ENCODE measurements at places on chromosomes 4 and X. TPM values are rescaled to one million over a fixed set of nuclear protein-coding genes. Genes with fewer than 3 reads are reported as not detected.

Gene USP9X
- 83.1 TPM for total RNA-seq

- H3K27ac ChIP-seq: peak overlapping the region; percentile 57
- H3K4me1 ChIP-seq: no peaks in the 10 kb centered on the region
- DNase-seq: no peak
- H3K36me3 ChIP-seq: no peaks in the 10 kb centered on the region
- no peak overlapping the region for H3K4me3 ChIP-seq
These were observed 58.0 kb downstream of the PPEF2 start for GRCh38 chr4:75844151-75844662.

- DNase-seq: no peak
- H3K27ac ChIP-seq: peak overlapping the region; percentile 88
- H3K27me3 ChIP-seq: no peaks in the 10 kb centered on the region
- H3K36me3 ChIP-seq: no peaks in the 10 kb centered on the region
- peak overlapping the region; percentile 23 for H3K4me3 ChIP-seq
- no peaks in the 10 kb centered on the region for H3K4me1 ChIP-seq
These were observed 1.9 kb downstream of the HUWE1 start for GRCh38 chrX:53684415-53685192.

GRCh38 chrX:85544609-85545008 lies 165.1 kb upstream of the POF1B start:
- H3K27ac ChIP-seq: no peak overlapping the region
- H3K4me3 ChIP-seq: no peak overlapping the region
- H3K4me1 ChIP-seq: no peaks in the 10 kb centered on the region
- H3K36me3 ChIP-seq: no peaks in the 10 kb centered on the region
- no peaks in the 10 kb centered on the region for H3K27me3 ChIP-seq
- DNase-seq: no peak

DNA sequence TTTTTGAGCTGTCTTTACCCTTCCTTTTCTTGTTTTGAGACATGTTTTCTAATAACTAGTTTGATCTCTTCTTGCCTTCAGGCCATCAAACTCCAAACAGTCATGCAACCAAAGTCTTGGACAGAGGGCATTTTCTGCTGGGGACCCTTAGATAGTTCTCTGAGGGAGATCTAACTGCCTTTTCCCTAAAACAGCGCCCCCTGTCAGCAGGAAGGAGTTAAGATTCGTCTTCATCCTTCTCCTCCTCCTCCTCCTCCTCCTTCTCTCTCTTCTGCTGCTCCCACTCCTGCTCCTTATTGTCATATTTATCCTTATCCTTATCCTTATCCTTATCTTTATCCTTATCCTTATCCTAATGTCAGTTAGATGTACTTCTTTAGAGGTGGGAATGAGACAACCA lies 417.2 kb downstream of the TRAM1L1 start:
- DNase-seq: no peak
- H3K4me3 ChIP-seq: no peak overlapping the region
- no peaks in the 10 kb centered on the region for H3K36me3 ChIP-seq
- no peaks in the 10 kb centered on the region for H3K27me3 ChIP-seq
- no peaks in the 10 kb centered on the region for H3K4me1 ChIP-seq
- H3K27ac ChIP-seq: no peak overlapping the region

- peak; percentile 33 for DNase-seq
- no peaks in the 10 kb centered on the region for H3K4me1 ChIP-seq
- H3K27ac ChIP-seq: peak within 1 kb of the TSS; percentile 81
- H3K4me3 ChIP-seq: peak within 1 kb of the TSS; percentile 45
- no peaks in the 10 kb centered on the region for H3K36me3 ChIP-seq
- H3K27me3 ChIP-seq: no peaks in the 10 kb centered on the region
These were observed at the start of gene RBM47 for GRCh38 chr4:40629401-40630334. TSS of gene RBM47 (minus strand) at chr4:40629864. CDS start at chr4:40438893, 190,971 bp downstream.

DNA sequence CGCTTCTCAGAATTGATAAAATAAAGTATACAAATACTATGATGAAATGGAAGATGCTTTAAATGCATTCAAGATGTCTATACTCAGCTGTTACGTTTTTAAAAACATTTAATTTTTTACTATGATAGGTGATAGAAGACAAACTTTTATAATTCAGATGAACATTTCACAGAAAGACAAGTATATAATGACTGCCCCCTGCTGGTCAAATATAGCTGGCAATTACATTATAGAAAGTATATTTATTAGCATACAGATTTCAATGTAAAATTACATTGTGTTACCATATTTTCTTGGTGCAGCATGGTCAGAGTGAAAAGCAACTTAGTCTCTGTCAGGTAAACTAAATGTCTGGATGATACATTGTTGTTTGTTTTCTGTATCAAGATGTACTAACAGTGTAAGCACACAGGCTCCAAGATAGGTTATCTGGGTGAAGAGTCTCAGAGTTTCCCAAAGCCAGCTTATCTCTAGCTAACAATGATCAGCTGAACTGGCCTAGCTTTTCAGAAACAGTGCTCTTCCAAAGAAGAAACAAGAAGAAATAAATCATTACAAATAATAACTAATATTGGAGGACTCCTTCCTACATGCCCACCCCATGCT lies 54.1 kb downstream of the SRPX start:
- DNase-seq: peak; percentile 54
- no peak overlapping the region for H3K27ac ChIP-seq
- no peak overlapping the region for H3K4me3 ChIP-seq
- H3K27me3 ChIP-seq: no peaks in the 10 kb centered on the region
- no peaks in the 10 kb centered on the region for H3K36me3 ChIP-seq

DNA sequence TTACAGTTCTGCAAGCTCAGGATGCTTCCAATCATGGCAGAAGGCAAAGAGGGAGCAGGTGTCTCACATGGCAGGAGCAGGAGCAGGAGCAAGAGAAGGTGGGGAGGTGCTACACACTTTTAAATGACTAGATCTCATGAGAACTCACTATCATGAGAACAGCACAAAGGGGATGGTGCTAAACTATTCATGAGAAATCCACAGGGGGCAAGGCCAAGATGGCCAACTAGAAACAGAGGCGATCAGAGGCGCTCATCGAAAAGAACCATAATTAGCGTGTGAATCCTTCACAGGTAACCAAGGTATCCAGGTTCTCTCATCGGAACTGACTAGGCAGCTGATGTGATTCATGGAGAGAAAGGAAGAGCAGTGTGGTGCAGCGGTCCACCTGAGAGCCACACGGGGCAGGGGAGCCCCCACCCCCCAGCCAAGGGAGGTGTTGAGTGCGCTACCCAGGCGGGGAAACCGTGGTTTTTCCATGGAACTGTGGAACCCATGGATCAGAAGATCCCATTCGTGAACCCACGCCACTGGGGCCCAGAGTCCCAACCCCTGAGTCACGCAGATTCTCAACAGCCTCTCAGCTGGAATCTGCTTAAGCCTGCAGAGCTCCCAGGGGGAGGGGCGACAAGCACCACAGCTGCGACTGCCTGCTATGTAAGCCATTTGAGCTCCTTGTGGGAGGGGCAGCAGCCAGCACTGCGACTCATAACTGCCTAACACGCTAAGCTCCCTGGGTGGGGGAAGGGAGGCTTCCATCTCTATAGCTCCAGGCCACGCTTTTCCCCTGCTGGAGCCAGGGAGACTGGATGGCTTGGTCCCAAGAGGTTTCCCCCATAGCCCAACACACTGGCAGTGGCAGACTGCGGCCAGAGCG lies 46.7 kb downstream of the FGF16 start:
- H3K27ac ChIP-seq: no peak overlapping the region
- DNase-seq: no peak
- H3K36me3 ChIP-seq: no peaks in the 10 kb centered on the region
- no peak overlapping the region for H3K4me3 ChIP-seq

GRCh38 chrX:48996969-48997368 lies 5.1 kb downstream of the GRIPAP1 start:
- no peaks in the 10 kb centered on the region for H3K27me3 ChIP-seq
- H3K27ac ChIP-seq: no peak overlapping the region
- no peak overlapping the region for H3K4me3 ChIP-seq
- H3K4me1 ChIP-seq: peaks cover 4% of the 10 kb centered on the region
- DNase-seq: no peak

- no peaks in the 10 kb centered on the region for H3K36me3 ChIP-seq
- H3K4me1 ChIP-seq: no peaks in the 10 kb centered on the region
- no peak overlapping the region for H3K27ac ChIP-seq
- no peak for DNase-seq
These were observed 65.2 kb upstream of the MTM1 start for GRCh38 chrX:150502979-150503897.

DNA sequence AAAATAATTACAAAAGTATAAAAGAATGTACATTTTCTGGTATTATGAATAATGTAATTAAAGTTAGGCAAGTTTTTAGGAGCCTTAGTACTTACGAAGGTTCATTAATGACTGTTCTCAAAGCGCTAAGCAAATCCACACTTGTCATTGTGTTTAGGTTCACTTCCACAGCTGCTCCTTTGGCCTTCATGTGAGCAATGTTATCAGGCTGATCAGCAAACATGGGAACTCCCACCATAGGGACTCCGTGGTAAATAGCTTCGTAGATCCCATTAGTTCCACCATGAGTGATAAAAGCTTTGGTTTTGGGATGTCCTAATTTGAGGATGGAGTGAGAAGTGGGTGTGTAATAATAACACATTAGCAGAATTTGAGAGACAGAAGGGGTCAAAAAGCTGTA lies 45.1 kb downstream of the UGT2A2 start:
- no peak overlapping the region for H3K4me3 ChIP-seq
- DNase-seq: no peak
- H3K4me1 ChIP-seq: no peaks in the 10 kb centered on the region

- DNase-seq: no peak
- H3K27me3 ChIP-seq: no peaks in the 10 kb centered on the region
- no peak overlapping the region for H3K27ac ChIP-seq
These were observed 5.5 kb upstream of the UGT2B17 start for GRCh38 chr4:68581383-68582338.

DNA sequence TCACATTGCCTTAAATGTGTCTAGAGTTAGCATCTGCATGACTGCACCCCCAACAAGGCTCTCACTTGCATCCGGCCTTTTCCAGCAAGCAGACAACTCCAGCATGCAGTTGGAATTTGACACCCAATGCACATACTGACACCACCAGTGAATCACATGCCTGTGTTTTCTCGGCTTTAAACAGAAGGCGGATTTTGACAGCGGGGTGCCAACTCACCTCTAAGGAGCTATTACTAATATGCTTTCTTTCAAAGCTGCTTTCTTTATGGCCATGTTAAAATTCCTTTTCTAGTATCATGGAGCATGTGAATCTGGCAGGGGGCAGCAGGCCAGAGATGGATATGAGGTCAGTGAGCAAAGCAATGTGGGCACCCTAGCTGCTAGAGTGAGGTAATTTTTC lies 78.0 kb upstream of the CLNK start:
- no peaks in the 10 kb centered on the region for H3K36me3 ChIP-seq
- no peak overlapping the region for H3K4me3 ChIP-seq
- DNase-seq: no peak
- no peak overlapping the region for H3K27ac ChIP-seq
- no peaks in the 10 kb centered on the region for H3K27me3 ChIP-seq
- no peaks in the 10 kb centered on the region for H3K4me1 ChIP-seq

DNA sequence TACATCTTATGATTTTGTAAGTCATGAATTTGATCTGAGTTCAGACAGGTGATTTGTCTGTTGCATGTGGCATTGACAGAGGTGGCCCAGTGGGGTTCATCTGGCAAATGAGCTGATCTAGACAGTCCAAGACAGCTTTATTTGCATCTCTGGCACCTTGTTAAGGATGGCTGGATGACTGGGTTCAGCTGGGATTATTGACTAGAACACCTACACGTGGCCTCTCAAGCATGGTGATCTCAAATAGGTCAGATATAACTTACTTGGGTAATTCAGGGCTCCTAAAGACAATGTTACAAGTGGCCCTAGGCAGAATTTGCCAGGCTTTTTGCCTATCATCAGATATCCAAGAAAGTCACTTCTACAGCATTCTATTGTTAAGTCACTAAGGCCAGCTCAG lies 48.0 kb downstream of the APOOL start:
- no peaks in the 10 kb centered on the region for H3K4me1 ChIP-seq
- no peaks in the 10 kb centered on the region for H3K36me3 ChIP-seq
- no peaks in the 10 kb centered on the region for H3K27me3 ChIP-seq
- H3K27ac ChIP-seq: no peak overlapping the region
- no peak overlapping the region for H3K4me3 ChIP-seq
- no peak for DNase-seq

GRCh38 chrX:108216405-108216804 lies 124.8 kb downstream of the ATG4A start:
- H3K4me3 ChIP-seq: no peak overlapping the region
- H3K27me3 ChIP-seq: peaks cover 37% of the 10 kb centered on the region
- no peak for DNase-seq
- no peaks in the 10 kb centered on the region for H3K36me3 ChIP-seq
- H3K27ac ChIP-seq: no peak overlapping the region
- H3K4me1 ChIP-seq: no peaks in the 10 kb centered on the region

GRCh38 chr4:7854697-7855370 lies 84.8 kb downstream of the AFAP1 start:
- H3K27me3 ChIP-seq: no peaks in the 10 kb centered on the region
- peaks cover 40% of the 10 kb centered on the region for H3K36me3 ChIP-seq
- no peaks in the 10 kb centered on the region for H3K4me1 ChIP-seq
- no peak overlapping the region for H3K4me3 ChIP-seq
- DNase-seq: no peak
- no peak overlapping the region for H3K27ac ChIP-seq

GRCh38 chr4:87975466-87975865 lies at the start of gene SPP1:
TSS of gene SPP1 (plus strand) at chr4:87975714. CDS start at chr4:87976896, 1,182 bp downstream.
- H3K36me3 ChIP-seq: no peaks in the 10 kb centered on the region
- no peak for DNase-seq
- H3K4me1 ChIP-seq: no peaks in the 10 kb centered on the region
- H3K4me3 ChIP-seq: no peak within 1 kb of the TSS

Data from tibial nerve (tissue), 4 donors.